ENCODE measurements at places on chromosomes 6 and 20.

GRCh38 chr6:147003186-147003585 lies 201.0 kb upstream of the STXBP5 start:
- no peak for DNase-seq

GRCh38 chr6:12951415-12951814 lies 234.8 kb downstream of the PHACTR1 start:
- DNase-seq, result no peak

GRCh38 chr6:28588666-28589065 lies 63.0 kb downstream of the GPX5 start:
- DNase-seq, result no peak

DNA sequence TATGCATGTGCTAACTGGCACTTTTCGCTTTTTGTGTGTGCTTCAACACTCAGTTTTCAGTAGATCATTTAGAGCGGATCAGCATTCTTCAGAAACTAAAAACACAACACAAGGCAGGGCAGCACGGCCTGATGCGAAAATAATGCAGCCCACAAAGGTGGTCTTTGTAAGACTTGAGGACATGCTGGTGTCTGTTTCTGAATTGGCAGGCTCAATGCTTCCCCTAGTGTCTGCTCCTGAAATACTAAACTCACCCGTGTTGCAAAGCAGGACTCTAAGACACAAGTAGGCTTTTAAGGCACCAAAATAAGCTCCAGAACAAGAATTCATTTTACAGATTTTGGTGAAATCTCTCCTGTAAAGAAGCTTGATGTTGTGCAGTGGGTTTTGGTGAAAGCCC lies 676.5 kb downstream of the TENT5A start:
- no peak for DNase-seq

DNA sequence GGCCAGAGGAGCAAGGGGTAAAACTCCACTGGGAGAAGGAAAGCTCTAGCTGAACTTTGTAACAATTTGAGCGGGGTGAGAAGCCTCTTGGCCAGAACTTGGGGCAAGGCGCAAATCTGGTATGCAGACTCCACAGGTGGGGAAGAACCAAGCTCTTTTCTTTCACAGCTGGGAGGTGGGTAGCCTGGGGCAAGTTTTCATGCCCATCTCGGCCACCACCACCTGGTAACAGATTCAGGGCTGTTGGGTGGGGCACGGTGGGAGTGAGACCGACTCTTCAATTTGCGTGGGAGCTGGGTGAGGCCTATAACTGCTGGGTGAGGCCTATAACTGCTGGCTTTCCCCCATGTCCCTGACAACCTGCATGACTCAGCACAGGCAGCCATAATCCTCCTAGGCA lies 37.5 kb downstream of the SDHAF4 start:
- DNase-seq, result no peak

GRCh38 chr6:3902871-3903648 lies 53.9 kb downstream of the FAM50B start:
- DNase-seq, result no peak

DNA sequence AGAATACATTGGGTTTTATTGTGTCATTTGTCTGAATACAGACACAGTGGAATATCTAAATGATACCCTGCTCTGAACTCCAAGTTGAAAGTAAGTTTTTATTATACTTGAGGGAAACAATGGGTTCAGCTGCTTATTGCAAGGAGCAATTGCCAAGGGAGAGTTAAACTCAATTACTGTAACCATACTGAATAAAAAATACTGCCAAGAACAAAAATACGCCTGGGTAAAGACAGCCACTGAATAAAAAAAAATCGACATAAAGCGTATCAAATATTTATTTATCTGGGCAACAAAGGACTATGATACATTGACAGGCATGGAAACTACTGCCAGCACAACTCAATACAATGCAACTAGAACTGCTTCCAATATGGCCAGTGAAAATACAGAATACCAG lies 18.1 kb downstream of the TFAP2A start:
- DNase-seq, result no peak
